Upper lobe of left lung (tissue), 6 donors: ENCODE measurements at places on chromosomes 5 and 9. TPM values are rescaled to one million over a fixed set of nuclear protein-coding genes. Genes with fewer than 3 reads are reported as not detected.

DNM1 gene
- 7.0 TPM for total RNA-seq

PCDHGB5 gene
- 11.8 TPM for total RNA-seq

DNA sequence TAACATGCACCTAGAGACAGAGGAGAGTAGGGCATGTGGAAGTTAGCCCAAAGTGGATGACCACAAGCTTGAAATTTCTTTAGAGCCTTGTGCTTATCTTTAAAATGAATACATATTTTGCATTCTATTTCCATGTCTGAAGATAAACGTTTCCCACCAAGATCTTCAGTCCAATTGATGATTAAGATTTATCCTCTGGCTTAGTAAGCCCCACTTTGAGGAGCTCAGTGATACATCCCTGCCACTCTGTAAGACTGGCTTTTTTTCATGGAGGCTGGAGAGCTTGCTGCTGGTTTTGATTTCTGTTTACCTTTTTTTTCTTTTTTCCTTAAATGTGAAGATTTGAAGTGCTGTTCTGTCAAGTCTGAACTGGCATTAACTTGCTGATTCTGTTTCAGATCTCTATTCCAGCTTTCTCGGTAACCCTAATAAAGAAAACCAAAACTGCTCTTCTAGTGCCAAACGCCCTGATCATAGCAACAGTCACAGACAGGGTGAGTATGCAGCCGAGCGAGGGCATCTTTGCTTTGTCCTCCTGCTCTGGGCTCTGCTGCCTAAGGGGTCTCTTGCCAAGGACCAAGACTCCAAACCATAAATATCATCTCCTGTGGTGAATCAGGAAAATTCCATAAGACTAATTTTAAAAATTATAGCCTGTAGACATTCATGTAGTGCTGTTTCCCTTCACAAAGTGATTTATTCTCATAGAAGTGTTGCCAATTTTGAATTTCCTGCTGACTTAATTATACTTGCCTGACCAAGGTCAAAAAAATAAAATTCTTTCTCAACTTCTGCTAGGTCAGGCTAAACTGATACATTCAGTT lies 54.3 kb downstream of the GRAMD2B start:
- no peak for DNase-seq

DNA sequence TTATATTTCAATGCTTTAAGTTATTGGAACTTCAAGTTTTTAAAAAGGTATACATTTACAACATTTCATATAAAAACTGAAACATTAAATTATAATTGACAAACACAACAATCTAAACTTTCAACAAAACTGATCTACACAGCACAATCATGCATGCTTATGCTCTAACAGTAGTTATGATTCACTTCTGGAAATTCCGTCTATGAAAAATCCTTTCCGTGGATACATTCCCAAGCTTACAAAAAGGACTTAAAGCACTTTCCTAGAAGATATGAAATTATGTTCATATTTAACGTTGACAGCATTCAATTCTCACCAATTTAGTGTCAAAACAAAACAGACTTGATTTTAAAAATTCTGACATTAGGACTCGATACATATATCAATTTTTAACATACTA lies 3.7 kb downstream of the HNRNPH1 start:
- no peak for DNase-seq

DNA sequence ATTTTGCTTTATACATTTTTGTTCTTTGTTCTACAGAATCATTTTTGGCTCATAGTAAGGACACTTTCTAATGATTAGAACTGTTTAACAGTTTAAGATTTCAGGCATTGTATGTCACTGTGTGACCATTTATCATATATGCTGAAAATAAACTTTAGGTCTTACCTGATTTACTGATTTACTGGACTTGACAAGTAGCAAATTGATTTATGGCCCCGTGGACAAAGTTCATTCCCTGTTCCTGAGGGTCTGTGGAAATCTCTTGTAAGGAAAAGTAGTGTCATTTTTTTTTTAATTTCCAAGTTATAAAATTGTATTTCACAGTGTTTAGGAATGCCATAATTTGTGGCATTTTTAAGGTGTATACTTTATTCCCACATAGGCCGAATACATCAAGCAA lies 40.7 kb downstream of the KIF2A start:
- no peak for DNase-seq

DNA sequence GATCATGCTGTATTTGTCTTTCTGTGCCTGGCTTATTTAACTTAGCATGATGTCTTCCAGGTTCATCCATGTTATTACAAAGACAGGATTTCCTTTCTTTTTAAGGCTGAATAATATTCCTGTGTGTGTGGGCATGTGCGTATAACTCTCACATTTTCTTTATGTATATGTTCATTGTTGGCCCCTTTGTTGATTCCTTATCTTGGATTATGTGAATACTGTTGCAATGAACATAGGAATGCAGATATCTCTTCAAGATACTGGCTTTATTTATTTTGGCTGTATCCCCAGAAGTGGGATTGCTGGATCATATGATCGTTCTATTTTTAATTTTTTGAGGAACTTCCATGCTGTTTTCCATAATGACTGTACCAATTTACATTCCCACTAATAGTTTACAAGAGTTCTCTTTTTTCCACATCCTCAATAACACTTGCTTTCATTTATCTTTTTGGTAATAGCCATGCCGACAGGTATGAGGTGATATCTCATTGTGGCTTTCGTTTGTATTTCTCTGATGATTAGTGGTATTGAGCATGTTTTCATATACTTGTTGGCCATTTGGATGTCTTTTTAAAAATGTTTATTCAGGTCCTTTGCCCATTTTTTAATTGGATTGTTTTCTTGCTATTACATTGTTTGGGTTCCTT lies 38.0 kb downstream of the CREBRF start:
- no peak for DNase-seq
